ENCODE measurements at places on chromosomes 3 and 15.

DNA sequence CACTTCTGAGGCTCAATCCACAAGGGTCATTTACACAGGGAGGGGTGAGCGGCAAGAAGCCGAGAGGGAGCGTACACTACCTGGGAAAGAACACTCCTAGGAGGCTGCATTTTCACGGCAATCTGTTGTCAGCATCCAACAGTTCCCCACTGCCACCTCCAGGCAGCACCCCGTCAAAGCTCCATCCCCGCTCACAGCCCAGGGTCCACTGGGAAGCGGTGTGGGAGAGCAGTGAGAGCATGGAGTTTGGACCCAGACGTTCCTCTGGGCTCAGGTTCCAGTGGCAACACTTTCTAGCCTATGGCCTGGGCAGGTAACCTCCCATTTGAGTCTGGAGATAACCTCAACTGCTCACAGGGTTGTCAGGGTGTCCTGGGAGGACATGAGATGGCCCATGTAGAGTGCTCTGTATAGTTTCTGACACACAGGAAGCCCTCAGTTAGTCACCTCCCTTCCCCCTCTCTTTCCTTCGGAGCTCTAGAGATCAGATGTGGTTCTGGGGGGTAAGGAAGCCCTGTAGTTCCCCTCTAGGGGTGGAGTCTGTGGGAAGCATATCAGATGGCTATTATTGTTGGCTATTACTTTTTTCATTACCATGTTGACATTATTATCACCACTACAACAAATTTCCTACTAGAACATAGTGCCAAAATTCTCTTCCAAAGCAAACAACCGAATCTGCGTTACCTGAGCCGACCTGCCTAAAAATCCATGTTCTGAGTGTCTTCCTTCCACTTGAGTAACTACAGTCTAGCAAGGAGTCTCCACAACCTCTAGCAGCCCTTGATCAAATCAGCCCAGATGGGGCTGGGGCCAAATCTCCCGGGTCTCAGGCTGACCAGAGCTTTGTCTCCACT, 29.1 kb downstream of the RUVBL1 start:
- DNase-seq = peak; percentile 70

DNA sequence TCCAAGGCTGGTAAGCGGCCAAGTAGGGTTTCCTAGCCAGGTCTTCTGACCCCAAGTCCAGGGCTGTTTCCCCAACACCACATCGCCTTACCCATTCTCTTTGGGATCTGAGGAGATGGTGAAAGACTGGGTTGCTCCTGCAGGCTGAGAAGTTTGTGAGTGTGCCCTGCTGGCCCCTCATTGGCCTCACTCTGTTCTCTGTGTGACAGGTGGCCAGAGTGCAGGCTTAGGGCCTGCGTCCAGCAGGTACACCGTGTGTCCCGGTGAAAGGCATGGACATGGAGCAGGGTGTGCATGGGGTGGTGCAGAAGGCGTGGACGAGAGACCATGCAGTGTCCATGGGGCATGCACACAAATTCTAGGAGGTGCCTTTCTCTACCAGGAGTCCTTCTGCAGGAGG, 91.3 kb downstream of the DGKG start:
- DNase-seq = no peak

GRCh38 chr3:69352305-69353087, 33.4 kb downstream of the FRMD4B start:
- DNase-seq = no peak

DNA sequence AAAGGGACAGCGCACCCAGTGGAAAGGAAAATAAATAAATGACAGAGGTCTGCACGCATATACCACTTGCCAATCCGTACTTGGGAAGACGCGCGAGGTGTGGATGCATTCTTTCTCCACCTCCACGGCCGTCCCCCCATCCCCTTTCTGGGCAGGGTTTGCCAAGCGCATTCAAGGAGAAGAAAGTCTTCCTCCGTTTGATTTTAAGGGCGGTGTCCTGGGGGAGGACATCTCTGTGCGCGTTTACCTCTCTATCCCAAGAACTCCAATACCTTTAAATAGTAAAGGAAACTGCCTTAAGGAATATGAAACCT, 576 bp upstream of the MB21D2 start:
- no peak for DNase-seq

- DNase-seq = no peak
These were observed 275.7 kb upstream of the NAALADL2 start for GRCh38 chr3:174583396-174583795.

GRCh38 chr15:71116942-71117341, 1.7 kb downstream of the THSD4 start:
- no peak for DNase-seq

GRCh38 chr3:13850161-13850945, 29.5 kb downstream of the WNT7A start:
- no peak for DNase-seq

GRCh38 chr15:81023483-81024264, 23.0 kb downstream of the TLNRD1 start:
- DNase-seq = peak; percentile 45

- no peak for DNase-seq
These were observed 63.3 kb downstream of the UBE3A start for GRCh38 chr15:25375557-25375956.

DNA sequence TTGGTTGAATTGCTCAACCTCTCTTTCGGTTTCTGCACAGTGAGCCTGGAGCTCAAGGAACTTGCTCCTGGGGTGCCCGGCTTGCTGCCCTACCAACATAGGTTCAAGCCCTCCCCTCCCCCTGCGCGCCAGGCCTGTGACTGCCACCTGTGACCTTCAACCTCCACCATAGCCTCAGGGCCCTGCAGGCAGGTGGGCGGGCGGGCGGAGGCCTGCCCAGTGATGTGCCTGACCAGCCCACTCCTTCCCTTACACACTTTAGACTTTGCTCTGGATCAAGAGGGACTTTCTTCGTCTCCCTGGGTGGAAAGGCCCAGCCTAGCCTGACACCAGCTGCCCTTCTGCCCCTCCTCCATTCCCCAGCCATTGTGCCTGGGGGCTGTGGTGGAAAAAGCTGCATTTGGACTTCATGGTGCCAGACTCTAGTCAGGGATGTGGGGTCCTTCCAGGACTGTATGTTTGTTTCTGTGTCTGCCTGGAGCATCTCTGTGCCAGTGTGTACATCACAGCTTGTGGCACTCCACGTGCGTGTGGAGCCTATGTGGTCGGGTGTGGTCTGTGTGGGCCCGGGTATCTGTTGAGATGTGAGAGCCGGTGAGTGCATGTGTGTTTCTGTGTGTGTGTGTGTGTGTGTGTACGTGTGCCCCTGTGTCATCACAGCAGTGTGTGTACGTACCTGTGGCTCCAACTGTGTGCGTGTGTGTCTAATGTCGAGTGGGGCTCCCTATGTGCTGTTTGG, 9.5 kb downstream of the PRKCD start:
- peak; percentile 6 for DNase-seq

DNA sequence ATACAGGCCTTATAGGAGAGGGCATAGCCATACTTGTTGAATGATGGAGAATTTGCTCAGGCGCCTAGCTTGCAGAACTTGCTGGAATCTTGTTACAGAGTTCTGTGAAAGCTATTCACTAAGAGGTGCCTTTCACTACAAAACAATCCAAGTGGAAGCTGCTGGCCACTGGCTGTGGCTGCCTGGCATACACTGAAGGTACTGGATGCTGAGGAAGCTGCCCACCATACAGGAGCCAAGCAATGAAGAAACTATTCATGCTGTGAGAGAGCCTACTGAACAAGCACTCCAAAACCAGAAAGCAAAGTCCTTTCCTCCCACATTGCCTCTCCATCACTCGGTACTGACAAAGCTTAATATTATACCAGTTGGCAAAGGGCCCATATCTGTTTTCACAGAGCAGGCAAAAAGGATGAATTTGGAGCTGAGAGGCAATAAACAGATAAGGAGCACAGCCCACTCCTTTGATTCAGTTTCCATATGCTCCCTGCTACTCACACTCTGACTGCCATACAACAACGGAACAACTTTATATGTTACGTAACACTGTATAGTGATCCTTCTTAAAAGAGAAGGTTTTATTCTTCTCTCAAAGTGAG, 192.6 kb upstream of the ALCAM start:
- DNase-seq = no peak

GRCh38 chr3:71611099-71611498, 27.6 kb upstream of the FOXP1 start:
- no peak for DNase-seq

- no peak for DNase-seq
These were observed 551.2 kb downstream of the MECOM start for GRCh38 chr3:169112153-169112892.

GRCh38 chr15:59654046-59654445, 3.3 kb downstream of the GTF2A2 start:
- no peak for DNase-seq

DNA sequence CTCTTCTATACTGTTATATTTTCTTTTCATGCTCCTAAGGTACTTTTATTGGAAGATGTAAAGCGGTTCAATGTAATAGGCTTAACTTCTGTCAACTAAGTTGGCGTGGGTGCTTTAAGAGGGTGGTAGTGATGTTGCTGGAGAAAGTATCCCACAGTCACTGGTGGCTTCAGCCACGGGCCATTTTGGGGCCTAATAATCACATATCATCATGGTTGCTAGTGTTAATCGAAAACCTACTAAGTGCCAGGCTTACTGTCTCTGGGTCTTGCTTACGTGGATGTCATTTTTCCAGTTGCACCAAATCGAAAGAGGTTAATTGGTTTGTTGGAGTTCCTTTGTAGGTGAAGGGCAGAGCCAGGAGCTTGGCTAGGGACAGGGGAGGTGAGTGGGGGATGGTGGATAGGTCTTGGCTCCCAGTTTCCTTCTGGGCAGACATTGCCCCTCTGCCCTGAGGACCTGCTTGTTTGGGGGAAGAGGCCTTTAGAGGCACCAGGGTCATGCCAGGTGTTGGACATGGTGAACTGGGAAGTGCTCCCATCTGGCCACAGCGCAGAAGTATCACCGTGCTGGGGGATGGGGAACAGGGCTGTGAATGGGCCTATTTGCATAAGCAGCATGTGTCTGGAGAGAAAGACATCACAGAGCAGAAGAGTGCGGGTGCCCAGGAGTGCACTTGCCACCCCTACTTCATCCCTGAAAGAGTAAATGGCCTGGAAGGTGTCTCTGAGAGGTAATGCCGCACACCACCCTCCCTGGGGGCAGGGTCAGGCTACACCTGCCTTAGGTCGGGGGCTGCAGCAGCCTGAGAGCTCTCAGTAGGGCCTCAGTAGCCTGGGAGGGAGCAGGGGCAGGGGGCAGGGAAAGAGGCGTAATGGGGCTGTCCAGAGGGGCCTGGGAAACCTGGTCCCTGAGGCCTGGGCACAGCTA, 62.4 kb upstream of the POLG start:
- DNase-seq = no peak

- DNase-seq = no peak
These were observed 13.3 kb upstream of the TM4SF1 start for GRCh38 chr3:149390772-149391212.

GRCh38 chr3:194265996-194266964, 84.8 kb downstream of the CPN2 start:
- DNase-seq = no peak

DNA sequence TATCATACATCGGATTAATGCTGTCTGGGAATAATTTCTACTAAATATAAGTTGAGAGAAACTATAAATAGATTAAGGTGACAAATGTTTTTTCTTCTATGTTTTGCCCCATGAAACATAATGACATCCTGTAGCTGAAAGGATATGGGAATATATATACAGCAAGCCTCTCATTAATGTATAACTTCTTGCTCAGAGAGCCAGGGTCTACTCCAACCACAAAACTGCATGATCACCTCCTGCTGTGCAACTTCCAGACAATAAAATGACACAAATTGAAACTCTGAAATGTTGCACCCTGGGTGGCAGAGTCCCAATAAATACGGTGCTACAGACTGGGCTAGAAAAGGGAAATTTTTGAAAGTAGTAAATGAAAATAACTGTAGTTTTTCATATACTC, 571.9 kb upstream of the CBLB start:
- DNase-seq = no peak

Data from bone marrow (tissue), 2 donors.